HFFc6 (cell line): ENCODE measurements at places on chromosomes 12 and 14.

DNA sequence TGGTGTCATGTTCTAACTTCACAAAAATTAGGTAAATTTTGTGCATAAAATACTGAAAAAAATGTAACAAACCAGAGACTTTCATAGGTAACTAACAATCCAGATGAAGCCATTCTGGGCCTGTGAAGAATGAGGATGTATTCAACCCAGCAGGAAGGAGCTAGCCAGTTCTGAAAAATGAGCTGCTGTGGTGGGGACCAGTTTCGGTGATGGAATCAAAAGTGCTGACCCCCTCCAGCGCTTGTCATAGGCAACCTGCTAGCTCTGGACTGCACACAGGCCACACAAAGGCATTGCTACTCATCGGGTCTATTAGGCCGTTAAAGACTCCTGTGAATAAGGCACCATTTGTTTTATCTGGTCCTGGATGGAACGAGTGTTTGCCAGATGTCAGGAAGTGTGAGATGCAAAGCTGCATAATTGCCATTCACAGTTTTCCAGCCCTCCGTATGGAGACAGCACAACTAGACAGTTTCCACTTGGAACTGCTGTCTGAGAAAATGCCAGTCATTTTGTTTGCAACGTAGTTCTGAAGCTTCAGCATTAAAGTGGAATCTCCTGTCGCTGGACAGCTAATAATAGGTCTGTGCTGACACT is 3.3 kb upstream of the RIMBP2 start:
- no peak for DNase-seq

GRCh38 chr12:121620333-121620891 is 5.9 kb upstream of the ORAI1 start:
- no peak for DNase-seq

- DNase-seq: no peak
Observed at GRCh38 chr14:96252323-96252998, 3.5 kb upstream of the BDKRB1 start.

DNA sequence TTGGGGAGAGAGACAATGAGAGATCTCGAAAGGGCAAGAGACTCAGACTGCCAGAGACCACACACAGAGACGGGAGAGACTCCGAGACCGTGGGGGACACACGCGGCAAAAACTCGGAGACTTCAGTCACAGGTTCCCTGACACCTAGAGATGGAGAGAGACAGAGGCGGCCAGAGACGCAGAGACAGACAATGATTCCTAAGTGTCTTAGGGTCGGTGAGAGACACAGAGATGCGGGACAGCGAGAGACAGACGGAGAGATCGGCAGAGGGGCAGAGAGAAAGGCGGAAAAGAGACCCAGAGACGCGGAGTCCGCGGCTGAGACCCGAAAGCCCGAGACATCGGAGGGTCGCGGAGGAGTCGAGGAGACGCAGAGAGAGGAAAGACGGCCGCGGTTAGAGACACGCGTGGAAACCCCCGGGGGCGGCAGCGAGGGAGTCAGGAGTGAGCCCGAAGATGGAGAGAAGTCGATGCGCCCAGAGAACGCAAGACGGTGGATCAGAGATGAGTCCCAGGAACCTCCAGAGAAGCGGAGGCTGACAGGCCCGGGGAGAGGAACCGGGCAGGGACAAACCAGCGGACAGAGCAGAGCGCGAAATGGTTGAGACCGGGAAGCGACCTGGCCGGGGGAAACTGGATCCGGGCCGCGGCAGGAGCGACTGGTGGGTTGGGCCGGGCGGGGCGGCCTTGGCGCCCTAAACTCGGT is 7.8 kb downstream of the LHX5 start:
- DNase-seq: no peak

GRCh38 chr14:96038558-96038919 is 623 bp upstream of the C14orf132 start:
- DNase-seq: no peak

DNA sequence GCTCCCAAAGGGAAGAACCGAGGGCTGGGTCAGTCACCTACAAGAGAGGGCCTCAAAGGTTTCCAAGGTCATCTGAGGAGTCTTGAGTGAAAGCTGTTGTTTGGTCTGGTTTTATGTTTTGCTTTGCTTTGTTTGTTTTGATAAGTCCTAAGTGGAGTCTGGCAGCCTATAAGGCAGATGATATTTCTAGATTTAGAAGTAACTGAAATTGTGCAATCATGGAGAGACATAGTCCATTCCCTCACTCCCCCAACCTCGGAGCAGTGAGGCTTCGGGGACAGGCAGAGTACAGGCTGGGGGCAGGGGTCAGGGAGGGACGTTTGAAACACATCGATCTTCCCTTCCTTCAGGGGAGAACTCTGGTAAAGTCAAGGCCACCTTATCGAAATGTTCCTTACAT is 42.3 kb downstream of the TTC9 start:
- DNase-seq: no peak

DNA sequence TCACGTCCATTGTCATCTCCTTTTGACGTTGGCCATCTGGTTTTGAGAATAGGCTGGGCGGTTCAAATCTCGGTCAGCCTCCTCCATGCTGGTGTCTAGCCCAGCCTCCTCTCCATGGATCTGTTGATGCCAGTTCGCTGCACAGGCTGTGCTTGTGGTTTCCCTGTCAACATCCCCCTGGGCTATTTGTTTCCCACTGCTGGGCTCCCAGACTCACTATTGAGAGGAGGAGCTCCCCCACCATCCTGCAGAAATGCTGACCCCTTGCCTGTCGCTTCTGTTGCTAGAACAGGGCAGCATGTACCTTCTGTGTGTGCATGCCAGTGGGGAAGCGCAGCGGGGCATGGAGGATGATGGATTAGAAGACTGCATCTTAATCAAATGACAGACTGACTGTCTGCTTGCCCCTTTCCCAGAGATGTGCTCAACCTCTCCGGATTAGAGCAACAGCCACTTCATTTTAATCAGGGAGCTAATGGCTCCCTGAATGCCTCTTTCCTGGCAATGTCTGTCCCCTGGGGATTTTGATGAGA is 170.5 kb downstream of the TSPAN9 start:
- no peak for DNase-seq

- peak; percentile 68 for DNase-seq
Observed at GRCh38 chr12:75315518-75315917, 14.6 kb downstream of the CAPS2 start.
